ENCODE measurements at places on chromosomes 7 and 10.
A peak's percentile ranks its signal among the peaks of the same experiment; 100 is the strongest.

DNA sequence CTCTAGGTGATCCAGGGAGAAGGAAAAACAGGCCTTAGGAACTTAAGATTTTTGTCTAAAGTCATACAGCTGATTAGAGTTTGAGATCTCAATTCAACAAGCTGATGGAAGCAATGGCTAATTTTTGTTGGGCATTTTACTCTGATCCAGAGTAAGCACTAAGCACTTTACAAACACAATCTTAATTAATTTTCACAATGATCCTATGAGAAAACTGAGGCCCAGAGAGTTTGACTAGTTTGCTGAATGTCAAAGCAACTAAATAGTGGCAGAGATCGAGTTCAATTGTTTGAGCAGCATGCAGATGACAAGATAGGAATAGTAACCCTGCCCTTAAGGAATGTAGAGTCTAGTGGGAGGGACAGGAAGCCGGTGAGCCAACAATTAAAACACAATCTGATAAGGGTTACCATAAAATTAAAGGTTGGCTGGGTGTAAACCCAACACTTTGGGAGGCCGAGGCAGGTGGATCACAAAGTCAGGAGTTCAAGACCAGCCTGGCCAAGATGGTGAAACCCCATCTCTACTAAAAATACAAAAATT lies 13.5 kb upstream of the RPEL1 start:
- no peak for DNase-seq

GRCh38 chr7:20113427-20114027 lies 103.7 kb downstream of the MACC1 start:
- DNase-seq = no peak

GRCh38 chr10:10818082-10818481 lies 199.6 kb upstream of the CELF2 start:
- no peak for DNase-seq

GRCh38 chr7:141220263-141220880 lies 146.5 kb downstream of the TMEM178B start:
- DNase-seq = no peak

DNA sequence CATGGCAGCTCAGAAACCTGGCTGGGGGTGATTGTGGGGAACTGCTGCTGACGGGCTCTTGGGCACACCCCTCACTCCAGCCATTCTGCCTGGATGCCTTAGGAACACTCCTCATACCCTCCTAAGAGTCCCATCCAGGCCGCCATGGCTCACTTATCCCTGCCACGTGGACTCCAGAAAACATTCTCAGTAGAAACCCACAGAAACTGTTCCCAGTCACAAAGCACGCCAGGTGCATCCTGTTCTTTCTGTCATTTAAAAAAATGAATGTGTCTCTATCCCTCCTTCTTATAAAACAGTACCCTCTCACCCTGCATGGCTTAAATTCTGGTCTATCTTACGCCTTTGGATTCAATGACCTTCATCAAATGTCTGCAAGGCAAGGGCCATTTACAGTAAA lies 177.7 kb downstream of the CUX1 start:
- DNase-seq = no peak

- DNase-seq = peak; percentile 79
Measured at GRCh38 chr7:143381427-143382125, 431 bp downstream of the ZYX start.

GRCh38 chr7:106057204-106057961 lies 54.7 kb downstream of the SYPL1 start:
- DNase-seq = no peak

- no peak for DNase-seq
Measured at GRCh38 chr7:74173074-74173473, 1.1 kb upstream of the EIF4H start.

GRCh38 chr10:3067859-3068179 lies 471 bp downstream of the PFKP start:
- no peak for DNase-seq

GRCh38 chr7:141573511-141573910 lies 22.3 kb downstream of the AGK start:
- DNase-seq = no peak

DNA sequence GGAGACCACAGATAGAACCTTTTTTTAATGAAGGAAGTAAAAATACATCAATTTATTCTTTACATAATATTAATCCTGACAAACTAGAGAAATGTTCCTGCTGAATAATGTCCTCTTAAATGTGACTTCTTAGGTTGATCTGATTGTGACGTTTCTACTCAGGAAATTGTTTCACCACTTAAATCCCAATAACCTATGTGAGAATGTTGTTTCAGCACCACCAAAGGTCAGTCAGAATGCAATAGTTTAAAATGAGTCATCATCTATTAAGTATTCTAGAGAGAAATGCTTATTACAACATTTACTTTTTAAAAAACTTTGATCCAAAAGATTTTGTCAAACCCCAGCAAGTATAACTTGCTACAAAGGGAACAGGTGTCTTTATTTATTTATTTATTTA lies 155.4 kb upstream of the CACNA2D1 start:
- no peak for DNase-seq

GRCh38 chr10:50542871-50543270 lies 80.9 kb downstream of the SGMS1 start:
- DNase-seq = no peak

DNA sequence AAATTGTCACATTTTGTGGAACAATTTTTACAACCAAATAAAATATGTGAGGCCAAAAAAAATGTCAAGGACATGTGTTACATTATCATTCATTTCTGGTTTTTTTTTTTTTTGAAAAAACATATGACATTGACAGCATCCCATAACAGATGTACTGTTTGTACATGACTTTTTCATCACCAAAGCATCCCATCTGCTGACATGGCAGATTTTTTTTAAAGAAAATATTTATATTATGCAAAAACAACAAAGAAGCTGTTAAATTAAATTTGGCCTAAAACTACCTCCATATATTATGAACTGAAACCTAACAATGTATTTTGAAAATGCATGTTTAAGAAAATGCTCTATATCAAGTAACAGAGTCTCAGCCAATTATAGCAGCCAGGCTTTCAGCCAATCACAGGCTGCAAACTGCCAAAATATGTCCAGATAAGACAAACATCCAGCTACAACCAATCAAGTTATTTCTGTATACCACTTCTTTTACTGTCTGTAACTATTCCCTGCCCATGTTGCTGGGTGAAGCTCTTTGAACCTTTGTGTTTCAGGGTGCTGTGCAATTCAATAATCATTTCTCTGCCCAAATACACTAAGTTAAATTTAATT lies 1111.8 kb downstream of the GRM8 start:
- no peak for DNase-seq

DNA sequence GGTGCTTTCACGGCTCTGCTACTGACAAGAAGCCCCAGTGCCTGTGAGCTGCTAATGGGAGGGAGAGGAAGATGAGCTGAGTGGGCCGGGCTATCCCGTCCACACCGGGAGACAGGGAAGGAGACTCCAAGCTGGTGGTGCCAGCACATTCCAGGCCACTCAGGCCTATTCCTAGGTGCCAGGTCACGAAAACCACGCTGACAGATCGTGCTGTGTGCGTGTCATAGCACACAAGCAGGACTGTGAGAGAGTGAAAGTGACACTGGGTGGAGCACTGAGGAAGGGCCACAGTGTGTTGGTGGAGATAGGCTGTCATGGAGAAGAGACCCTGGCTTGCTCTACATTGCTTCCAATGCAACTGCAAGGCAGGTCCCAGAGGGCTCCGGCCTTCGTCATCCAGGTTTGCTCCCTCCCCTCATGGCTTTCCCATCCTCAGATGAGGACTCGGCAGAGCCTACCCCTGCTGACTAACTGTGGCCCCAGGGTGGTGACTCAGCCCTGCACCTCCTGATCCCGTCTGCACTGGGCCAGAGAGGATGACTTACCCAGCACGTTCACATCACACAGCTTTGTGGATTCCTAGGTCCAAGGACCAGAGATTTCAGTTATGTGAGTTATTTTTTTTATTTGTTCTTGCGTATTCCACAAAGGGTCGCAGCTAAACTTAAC lies 167.3 kb downstream of the EGFR start:
- no peak for DNase-seq

- peak; percentile 56 for DNase-seq
Measured at GRCh38 chr7:117472335-117472734, 7.5 kb upstream of the CFTR start.

GRCh38 chr10:97774811-97775294 lies 3.1 kb upstream of the SFRP5 start:
- DNase-seq = no peak

- DNase-seq = no peak
Measured at GRCh38 chr10:74437822-74438221, 286.8 kb downstream of the ADK start.

DNA sequence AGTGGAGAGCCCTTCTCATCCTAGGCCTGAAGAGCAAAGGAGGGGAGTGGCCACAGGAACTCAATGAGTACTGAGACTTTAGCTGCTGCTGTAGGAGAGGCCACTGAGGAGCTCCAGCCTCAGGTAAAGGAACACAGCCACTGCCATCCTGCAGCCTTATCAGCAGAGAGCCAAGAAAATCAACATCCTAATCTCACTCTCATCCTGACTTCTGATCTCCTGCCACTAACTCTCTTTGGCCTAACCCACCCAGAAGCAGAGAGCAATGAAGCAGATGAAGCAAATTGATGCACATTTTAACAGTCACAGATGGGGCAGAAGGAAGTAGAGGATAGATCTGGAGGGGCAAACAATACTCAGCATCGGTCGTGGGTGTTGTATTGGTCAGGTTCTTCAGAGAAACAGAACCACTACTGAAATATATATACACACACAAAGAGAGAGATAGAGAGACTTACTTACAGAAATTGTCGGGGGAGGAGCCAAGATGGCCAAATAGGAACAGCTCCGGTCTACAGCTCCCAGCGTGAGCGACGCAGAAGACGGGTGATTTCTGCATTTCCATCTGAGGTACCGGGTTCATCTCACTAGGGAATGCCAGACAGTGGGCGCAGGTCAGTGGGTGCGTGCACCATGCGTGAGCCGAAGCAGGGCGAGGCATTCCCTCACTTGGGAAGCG lies 297.6 kb downstream of the MTERF1 start:
- no peak for DNase-seq

DNA sequence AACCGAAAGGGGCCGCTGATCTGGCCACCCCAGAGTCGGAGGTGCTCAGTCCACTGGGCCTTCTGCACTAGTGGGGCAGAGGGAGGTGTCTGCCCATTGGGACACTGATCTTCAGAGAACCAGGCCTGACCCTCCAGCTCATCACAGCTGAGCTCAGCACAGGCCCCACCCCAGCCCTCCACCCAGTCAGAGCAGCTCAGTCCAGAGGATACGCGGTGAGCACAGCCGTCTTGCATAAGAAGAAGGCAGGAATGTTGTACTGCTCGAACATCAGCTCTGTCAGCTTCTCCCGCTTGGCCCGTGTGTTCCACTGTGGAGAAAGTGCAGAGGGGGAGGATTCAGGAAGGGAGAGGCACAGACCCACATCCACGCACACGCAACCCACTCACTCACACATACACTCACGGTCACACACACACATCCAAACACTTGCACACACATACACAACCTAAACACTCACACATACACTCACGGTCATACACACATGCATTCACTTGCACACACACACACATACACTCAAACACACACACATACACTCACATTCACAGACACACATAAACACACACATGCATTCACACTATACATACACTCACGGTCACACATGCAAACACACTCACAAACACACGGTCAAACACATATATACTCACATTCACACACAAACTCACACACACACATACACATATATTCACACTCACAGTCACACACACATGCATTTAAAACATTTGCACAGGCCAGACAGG lies 6.3 kb downstream of the ACTL6B start:
- DNase-seq = no peak

DNA sequence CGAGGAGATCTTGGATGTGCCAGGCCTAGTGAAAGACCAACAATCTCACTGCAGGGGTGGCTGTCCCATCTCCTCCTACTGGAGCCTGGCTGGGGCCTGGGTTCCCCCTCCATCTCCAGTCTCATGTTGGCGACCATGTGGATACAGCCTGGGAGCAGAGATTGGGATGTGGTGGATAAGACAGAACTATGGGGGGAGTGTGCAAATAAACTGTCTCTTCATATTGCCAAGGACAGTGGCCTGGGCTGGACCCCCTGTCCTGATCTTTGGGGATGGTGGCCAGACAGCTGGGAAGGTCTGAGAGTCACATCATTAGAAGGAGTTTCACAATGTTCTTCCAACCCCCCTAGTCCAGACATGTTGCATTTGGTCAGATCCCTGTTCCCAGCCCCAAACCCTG lies 5.8 kb upstream of the MINDY4 start:
- DNase-seq = no peak

DNA sequence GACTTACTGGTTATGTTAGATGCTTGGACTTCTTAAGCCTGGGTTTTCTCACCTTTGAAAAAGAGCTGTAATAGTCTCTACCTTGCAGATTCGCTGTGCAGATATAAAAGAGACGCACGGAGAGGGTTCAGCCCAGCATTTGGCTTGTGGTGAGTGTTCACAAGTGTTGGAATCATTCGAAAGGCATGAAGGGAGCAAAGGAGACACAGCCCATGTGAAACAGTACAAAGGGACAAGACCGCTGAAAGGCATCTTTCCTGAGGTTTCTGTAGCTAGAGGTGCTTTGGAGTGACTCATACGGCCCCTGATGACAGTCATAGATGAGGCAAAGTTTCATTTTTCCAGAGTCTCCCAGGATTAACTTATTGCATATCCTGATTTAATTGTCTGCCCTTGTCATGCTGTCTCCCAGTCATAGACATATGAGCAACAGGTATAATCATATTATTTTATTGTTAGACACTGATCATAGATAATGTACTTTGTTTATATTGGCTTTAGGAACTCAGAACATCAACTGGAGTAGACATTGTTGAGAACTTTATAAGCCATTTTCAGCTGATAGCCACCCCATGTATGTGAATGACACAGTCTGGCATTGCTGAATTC lies 171.1 kb downstream of the ADRA2A start:
- no peak for DNase-seq

DNA sequence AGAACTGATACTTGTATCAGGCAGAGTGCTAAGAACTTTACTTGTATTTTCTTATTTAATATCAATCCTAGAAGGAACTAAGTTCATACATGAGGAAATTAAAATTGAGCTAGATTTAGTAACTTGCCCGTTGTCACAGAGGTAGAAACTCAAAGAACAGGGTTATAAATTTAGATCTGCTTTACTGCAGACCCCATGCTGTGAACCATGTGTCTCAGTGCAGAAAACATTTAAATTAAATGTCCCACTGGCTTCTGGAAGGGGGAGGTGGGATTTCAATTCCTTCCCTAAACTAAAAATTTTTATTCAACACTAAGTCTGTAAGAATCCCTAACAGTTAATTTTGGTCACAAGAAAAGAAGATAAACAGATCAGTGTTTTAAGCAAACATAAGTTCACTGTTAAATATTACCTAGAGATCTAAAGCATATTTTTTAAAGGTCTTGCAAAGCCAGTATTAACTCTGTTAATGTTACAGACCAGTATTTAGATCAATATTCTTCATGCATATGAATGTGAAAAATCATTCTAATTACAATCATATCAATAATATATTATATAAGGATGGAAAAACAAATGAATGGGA lies 23.1 kb downstream of the WASL start:
- no peak for DNase-seq

DNA sequence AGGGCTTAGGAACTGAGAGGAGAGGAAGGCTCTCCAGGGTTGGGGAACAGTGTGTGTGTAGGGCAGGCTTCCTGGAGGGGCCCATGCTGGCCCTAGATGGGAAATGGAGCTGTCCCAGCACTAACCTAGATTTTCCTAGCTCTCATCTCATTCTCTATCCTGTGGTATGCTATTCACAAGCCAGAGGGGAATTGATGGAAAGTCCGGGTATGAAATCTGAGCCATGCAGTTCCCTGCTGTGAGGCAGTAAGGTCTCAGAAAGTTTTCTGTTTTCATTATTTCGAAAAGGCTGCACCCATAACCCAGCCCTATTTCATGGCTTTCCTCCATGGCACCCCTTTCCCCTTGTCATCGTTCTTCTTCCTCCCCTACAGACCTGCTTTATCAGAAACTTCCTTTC lies 220.3 kb downstream of the RPS24 start:
- no peak for DNase-seq

All from testis (tissue), 5 donors.